ENCODE measurements at places on chromosomes 5 and 9. TPM values are rescaled to one million over a fixed set of nuclear protein-coding genes. Genes with fewer than 3 reads are reported as not detected.

The C9 gene
- 0.16 TPM for total RNA-seq

The FABP6 gene
- total RNA-seq, result not detected

The RC3H2 gene
- total RNA-seq, result 41.1 TPM

The EIF4EBP3 gene
- 3.4 TPM for total RNA-seq

The TAF1L gene
- not detected for total RNA-seq

The AFAP1L1 gene
- total RNA-seq, result 5.5 TPM

The UBE2QL1 gene
- total RNA-seq, result not detected

The DOCK2 gene
- 4.4 TPM for total RNA-seq

The PPIP5K2 gene
- 54.9 TPM for total RNA-seq

The FAM221B gene
- not detected for total RNA-seq

The ELOVL7 gene
- total RNA-seq, result not detected

The OR13F1 gene
- not detected for total RNA-seq

The RMI1 gene
- 13.4 TPM for total RNA-seq

The TLX3 gene
- total RNA-seq, result not detected

The ARHGEF37 gene
- 0.21 TPM for total RNA-seq

The GABRA1 gene
- not detected for total RNA-seq

The EGFLAM gene
- total RNA-seq, result 1.3 TPM

The MIGA2 gene
- total RNA-seq, result 30.2 TPM

The ABO gene
- not detected for total RNA-seq

The NTNG2 gene
- total RNA-seq, result 0.41 TPM

The EMB gene
- not detected for total RNA-seq

The ZDHHC21 gene
- 5.6 TPM for total RNA-seq

The ENTPD8 gene
- total RNA-seq, result not detected

The LAMC3 gene
- not detected for total RNA-seq

The C5 gene
- 2.0 TPM for total RNA-seq
